ENCODE measurements at places on chromosomes 12 and 14.

DNA sequence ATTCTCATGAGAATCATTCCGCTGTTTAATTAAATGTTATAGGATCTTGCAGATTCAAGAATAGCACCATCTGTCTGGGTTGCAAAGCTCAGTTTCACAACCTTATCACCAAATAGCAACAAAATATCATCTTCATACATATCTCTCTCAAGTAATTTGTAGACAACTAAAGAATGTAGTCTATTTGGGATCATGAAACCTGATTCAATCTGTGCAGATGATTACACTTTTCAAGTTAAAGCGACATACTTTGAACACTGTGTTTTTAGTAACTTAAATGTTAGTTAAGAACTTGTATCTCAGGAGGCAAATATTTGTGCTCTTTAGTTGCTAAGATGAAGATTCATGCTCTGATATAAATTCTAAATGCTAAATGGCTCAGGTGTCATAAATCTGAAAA is 14.8 kb downstream of the MED13L start:
- no peak for DNase-seq

GRCh38 chr12:47121146-47121545 is 41.4 kb upstream of the AMIGO2 start:
- no peak for DNase-seq

DNA sequence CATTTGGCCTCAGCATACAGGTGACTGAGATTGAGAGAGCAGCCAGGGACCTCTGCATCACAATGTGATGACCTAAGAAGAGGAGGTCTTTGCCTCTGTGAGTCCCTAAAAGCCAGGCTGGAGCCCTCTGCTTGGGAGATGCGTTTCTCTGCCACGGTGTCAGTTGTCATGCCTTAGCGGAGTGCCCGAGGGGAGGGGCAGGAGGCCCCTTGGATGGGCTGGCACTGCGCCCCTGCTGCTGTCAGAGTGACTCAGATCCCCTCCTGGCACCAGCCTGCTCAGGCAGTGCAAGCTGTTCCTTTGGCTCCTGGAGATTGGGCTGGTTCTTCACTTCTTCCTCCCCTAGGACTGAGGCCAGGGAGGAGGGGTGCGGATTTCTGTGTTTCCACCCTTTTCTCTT is 64.9 kb upstream of the KCNA5 start:
- no peak for DNase-seq

DNA sequence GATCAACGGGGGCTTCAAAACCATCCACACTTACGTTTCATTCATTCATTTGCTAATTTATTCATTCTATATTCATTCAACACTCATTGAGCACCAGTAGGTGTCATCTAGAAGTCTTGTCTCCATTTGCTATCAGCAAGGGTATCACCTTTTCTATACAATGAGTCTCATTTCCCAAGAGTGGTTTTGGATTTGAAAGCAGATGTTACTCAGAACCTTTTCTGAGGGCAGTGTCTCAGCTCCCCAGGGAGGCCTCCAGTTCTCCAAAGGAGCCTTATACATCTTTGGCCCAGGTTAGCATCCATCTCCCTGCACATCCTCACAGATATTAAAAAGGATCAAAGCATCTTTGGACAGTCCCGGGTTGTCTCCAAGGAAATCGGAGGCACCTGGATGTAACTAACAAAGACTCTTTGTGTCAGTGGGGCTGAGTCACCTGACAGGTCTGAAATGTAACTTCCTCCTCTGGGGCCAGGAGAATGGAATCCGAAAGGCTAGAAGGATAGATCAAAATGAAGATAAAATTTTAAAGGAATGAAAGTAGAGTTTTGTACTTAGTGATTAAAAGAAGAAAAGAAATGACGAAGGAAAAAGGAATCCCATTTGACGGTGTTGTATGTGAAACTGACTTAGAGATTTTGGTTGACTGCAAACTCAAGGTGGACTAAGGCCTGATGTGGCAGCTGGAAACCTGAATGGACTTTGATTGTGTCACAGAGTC is 103.0 kb downstream of the VCPKMT start:
- DNase-seq, result no peak

DNA sequence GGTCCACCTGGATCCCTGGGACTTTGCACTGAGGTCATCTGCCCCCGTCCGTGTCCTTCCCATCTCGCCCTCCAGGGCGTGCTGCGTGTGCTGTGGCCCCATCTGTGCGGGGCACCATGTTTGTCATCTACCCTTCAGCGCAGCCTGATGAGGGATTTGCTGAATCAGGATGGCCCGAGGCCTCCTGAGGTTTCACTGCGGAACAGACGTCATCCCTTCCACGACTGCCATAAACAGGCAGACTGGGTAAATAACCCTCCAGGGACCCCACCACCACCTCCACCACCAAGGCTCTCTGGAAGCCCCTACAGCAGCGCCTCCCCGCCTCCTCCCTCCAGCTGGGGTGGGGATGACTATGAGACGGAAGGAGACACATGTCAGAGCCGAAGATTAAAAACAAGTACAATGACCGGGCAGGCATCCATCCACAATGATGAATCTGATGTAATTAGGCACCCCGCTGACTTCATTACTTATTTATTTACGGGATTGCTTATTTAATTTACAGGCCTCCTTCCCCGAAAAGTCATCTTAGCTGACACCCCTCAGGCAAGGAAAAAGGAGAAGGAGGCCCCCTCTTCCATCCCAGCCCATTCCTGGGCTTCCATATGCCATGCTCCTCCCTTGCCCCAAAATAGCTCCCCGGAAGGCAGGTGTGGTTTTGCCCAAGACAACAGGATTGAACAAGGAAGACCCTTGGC is 39.4 kb downstream of the NCOR2 start:
- DNase-seq, result no peak

GRCh38 chr14:66662374-66662773 is 154.4 kb downstream of the GPHN start:
- DNase-seq, result no peak

GRCh38 chr12:5511644-5512600 is 80.0 kb downstream of the NTF3 start:
- no peak for DNase-seq

- DNase-seq, result no peak
Observed at GRCh38 chr12:28498850-28499249, 308.6 kb downstream of the CCDC91 start.

DNA sequence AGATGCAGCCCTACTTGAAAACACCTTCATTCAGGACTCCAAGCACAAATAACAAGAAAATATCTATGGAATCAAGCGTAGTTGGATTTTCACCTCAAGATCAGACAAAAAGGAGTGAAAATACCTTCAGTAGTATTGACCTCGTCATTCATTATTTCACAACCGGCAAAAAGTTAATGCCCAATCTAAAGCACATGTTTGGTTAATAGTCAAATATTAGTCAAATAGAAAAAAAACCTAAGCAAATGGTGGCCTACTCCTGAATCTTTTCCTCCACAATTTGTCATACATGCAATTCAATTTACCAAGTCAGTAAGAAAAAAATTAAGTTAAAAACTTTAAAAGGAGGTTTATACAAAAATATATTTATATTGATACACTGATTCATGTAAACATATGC is 50.0 kb downstream of the SLC38A4 start:
- DNase-seq, result no peak
